EL (cell line): ENCODE measurements at places on chromosomes 3 and 15.

DNA sequence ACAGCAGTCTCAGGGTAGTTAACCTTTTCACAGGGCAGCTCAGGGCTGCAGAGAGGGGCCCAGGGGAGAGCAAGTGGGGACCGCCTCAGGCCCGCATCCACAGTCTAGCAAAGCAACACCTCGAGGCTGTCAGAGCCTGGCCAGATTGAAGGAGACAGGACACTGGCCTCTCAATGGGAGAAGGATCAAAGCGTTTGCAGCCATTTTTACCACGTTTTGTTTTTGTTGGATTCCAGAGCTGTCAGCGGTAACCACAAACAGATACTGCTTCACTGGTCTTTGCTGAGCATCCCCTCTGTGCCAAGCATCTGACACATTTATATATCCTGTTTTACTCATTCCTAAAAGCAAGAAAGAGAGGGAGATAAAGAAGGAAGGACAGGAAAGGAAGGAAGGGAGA lies 153.8 kb downstream of the SHQ1 start:
- peak; percentile 38 for DNase-seq

GRCh38 chr3:79844176-79844575 lies 76.4 kb upstream of the ROBO1 start:
- DNase-seq = no peak

DNA sequence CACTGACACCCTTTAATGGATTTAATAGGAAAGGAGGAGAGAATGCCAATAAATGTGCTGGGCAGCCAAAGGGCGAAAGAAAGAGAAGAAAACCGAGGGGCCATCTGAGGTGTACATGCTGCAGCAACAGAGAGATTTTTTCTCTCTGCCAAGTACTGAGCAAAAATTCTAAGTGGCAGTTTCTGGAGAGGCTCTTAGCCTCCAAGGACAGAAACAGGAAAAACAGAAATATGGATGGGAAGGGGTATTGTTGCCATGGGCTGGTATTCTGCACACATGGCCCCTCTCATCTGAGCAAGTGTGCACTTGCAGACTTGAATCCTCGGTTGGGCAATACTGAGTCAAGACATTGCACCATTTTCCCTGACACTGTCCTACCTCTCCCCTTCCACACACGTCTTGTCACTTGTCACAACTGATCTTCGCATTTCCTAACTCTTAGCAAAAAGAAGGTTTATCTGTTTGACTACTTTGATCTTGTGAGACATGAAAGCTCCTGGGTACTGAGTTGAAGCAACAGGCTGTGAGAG lies 73.9 kb downstream of the PRICKLE2 start:
- no peak for DNase-seq

- DNase-seq = no peak
Measured at GRCh38 chr3:167691366-167691765, 37.6 kb upstream of the WDR49 start.

DNA sequence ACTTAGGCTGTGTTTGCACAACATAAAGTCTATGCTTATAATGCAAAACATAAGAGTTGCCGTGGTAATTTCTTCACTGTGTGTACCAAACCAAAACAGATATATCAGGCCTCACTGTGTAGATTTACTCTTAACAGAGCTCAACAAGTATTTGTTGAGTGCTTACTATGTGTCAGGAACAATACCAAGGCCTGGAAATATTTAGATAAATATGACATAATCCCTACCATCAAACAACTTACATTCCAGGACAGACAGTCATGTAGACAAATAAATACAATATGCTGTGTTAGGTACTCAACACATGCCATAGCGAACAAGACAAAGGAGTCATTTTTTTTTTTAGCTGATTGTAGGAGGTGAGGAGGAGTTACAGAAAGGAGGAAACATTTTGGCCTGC lies 554.0 kb downstream of the NSUN3 start:
- no peak for DNase-seq

- DNase-seq = peak; percentile 88
Measured at GRCh38 chr3:128794067-128794768, 68.2 kb downstream of the RAB7A start.

DNA sequence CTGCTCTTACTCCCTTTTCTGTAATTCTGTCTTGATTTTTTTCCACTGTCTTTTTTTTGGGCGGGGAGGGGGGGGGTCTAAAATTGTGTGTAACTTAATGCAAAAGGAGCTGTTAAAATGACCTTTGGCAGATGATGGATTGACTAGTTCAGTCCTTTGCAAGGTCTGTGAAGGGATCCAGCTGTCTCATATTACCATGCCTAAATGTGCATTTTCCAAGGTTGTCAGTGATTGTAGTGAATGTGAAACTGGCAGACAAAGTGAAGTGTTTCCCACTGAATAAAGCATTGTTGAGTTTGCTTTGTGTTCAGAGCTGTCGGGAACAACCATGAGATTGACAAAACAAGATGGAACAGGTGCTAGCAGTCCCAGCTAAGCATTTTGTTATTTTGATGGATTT lies 110.1 kb upstream of the SKOR1 start:
- no peak for DNase-seq

DNA sequence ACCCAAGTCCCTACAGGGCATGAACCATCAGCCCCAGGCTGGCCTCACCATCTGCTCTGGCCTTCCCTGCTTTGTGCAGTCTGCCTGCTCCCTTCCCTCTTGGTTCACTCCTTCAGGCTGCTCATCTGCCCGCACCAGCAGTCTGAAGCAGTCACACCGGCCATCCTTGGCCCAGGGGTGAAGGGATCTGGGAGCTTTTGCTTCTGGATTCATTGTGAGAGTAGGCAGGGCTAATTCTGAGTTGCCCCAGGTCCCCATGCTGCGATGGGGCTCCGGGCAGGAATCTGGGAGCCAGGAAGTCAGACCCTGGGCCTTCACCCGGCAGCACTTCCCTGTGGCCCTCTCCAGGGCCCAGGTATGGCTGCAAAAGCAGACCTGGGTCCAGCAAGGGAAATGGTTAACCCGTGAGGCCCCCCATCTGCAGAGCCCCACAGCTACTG lies 99.7 kb downstream of the VGLL4 start:
- DNase-seq = no peak

GRCh38 chr15:42152921-42153698 lies 3.3 kb downstream of the PLA2G4F start:
- no peak for DNase-seq

GRCh38 chr15:23516866-23517265 lies 48.6 kb upstream of the MKRN3 start:
- no peak for DNase-seq

DNA sequence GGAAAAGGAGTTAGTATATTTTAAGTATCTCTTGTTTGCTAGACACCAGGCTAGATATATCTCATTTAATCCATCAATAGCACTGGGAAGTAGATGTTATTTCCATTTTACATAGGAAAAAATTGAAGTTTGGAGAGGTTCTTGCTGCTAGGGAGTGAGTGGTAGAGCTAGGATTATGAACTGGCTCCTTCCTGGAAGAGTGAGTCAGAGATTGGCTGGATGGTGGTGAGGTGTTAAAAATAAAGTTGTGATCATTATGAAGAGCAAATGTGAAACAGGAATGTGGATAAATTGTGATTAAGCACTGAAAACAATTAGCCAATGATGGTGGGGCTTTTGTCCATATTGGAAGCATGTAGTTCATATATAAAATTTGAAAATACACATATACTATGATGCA lies 234.2 kb downstream of the WNT5A start:
- no peak for DNase-seq

DNA sequence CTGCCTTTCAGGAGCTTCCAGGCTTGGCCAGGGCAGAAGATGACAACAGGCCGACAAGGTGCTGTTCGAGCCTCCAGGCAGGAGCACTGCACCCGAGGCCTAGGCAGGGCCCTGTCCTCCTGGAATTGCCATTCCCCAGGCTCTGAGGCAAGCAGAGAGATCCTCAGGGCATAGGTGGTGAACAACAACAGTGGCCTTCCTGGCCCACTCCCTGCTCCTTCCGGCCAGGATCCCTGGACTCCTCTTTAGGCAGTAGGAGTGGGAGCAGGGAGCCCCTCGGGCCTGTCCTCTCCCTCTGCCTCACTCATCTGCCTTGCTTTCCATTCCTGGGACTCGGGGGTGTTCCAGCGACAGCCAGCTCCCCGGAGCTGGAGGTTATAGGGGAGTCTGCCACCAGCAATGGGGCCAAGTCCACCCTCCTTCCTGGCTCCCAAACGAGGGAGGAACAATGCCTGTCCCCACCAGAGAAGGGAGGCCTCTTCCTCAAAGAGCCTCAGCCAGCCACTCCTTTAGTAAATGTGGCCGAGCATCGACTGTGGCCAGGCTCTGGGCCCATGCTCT lies 135.0 kb downstream of the NUP210 start:
- no peak for DNase-seq

GRCh38 chr3:88038566-88038965 lies 20.2 kb downstream of the CGGBP1 start:
- DNase-seq = peak; percentile 52

- DNase-seq = peak; percentile 19
Measured at GRCh38 chr15:39851500-39852092, 68.5 kb downstream of the GPR176 start.

- DNase-seq = no peak
Measured at GRCh38 chr3:15861163-15861562, 63.4 kb upstream of the ANKRD28 start.

DNA sequence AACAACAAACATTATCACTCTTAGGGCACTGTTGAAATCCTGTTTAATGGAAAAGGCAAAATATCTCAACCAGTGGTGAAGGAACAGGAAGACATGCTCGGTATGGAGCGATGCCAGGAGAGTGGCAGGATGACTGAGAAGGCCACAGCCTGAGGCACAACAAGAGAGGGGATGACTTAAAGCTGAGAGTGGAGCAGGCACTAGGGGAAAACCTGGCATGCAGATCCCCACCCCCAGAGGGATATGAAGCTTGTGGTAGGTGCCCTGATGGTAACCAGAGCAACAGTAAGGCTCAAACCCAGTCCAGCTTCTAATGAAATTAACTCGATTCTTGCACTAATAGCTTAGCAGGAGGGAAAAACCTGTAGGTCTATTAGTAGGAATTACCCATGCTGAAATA lies 40.4 kb downstream of the LYSMD4 start:
- DNase-seq = peak; percentile 67

DNA sequence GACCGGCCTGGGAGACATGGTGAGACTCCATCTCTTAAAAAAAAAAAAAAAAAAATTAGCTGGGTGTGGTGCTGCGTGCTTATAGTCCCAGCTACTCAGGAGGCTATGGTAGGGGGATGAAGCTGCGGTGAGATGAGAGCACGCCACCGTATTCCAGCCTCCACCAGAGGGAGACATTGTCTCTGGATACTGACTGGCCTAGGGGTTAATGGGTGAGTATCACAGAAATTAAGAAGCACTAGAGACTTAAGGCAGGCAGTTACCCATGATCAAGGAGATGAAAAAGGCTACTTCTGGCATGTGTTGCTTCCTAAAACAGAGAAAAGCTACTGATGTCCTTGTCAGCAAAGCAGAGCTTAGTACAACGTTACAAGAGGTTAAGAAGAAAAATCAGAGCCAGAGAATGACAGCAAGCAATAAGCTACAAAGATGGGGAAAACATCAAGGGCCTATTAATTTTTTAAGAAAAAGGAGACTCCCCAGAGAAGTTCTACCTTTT lies 8.6 kb downstream of the TFRC start:
- DNase-seq = peak; percentile 70

- no peak for DNase-seq
Measured at GRCh38 chr15:67570875-67571647, 28.6 kb downstream of the MAP2K5 start.
